Aorta (tissue), 5 donors: ENCODE measurements at places on chromosomes 11 and 22. TPM values are rescaled to one million over a fixed set of nuclear protein-coding genes. Genes with fewer than 3 reads are reported as not detected.

TUBA8 gene
- total RNA-seq: 3.1 TPM

DNA sequence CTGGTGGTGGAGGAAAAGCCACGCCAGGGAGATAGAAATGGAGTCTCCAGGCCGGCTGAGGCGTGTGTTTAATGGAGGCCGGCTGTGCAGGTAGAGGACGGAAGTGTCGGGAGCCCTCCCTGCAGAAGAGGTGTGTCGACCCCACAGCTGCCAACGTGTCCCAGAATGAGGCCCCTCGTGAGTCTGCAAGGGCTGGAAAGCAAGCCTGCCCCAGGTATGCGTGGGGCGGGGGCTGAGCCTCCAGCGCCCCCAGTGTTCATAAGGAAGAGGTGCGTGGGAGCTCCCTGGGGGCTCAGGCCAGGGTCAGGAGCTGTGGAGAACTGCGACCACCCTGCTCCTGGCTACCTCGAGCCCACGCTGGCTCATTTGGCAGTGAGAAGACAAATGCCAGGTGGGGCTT, 38.0 kb upstream of the JAM3 start:
- no peaks in the 10 kb centered on the region for H3K27me3 ChIP-seq
- no peak for DNase-seq
- H3K36me3 ChIP-seq: no peaks in the 10 kb centered on the region
- no peak overlapping the region for H3K27ac ChIP-seq
- no peak overlapping the region for H3K4me3 ChIP-seq

DNA sequence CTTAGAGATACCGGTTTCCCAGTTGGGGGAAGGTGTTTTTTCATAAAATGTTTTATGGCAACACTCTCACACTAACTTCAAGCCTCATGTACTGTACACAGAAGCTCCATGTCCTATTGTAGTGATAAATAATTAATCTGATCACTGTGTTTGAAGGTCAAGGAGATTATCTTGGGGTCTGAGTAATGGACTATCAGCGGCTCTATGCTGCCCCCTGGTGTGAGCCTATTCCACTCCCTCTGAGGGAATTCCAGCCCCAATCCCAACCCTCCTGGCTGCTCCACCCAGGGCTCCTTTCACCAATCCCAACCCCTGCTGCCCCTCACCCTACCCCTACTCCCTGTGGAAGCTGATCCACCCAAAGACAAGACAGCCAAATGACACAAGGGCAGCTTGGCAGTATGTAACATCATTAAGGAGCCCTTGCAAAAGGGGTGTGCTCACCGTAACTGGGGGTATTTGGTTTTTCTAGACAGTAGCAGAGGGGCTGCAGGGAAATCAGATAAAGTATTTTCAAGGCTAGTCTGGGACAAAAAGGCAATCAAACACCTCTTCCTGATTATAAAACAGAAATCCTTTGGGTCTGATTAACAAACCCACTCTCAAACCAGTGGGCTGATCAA, 22.3 kb downstream of the HPS4 start:
- peaks cover 6% of the 10 kb centered on the region for H3K36me3 ChIP-seq
- no peaks in the 10 kb centered on the region for H3K4me1 ChIP-seq
- H3K27ac ChIP-seq: no peak overlapping the region

- H3K36me3 ChIP-seq: no peaks in the 10 kb centered on the region
- no peaks in the 10 kb centered on the region for H3K27me3 ChIP-seq
- no peak overlapping the region for H3K27ac ChIP-seq
These were observed 112.8 kb downstream of the WNT7B start for GRCh38 chr22:45863981-45864751.
